Glomerular endothelial cell (primary cell): ENCODE measurements at places on chromosomes 4 and X.

- DNase-seq, result no peak
These were observed 659.8 kb upstream of the MAGEB2 start for GRCh38 chrX:29555465-29556091.

DNA sequence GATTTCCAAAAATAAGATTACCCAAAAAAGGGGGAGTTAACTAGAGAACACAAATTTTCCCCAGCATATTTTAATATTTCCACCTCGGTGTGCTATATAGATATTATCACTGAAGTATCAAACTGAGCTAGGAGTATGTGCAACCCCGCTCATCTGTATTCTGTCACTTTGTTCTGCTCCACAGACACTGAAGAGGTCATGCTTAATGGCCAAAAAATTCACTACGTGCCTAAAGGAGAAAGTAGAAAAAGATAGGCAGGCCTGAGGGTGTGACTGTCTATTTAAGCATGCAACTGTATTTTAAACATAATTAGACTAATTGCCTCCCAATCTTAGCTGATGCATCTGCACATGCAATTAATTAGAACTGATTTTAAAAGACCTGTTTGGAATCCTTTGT lies 24.5 kb downstream of the SH3RF1 start:
- DNase-seq, result no peak

- no peak for DNase-seq
These were observed 9.9 kb downstream of the CENPVL3 start for GRCh38 chrX:51608766-51609165.

DNA sequence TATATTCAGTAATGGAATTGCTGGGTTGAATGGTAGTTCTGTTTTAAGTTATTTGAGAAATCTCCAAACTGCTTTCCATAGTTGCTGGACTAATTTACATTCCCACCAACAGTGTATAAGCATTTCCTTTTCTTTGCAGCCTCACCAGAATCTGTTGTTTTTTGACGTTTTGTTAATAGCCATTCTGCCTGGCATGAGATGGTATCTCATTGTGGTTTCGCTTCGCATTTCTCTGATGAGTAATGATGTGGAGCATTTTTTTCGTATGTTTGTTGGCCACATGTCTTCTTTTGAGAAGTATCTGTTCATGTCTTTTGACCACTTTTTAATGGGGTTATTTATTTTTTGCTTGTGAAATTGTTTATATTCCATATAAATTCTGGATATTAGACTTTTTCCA lies 13.6 kb upstream of the MAGED4B start:
- DNase-seq, result no peak

DNA sequence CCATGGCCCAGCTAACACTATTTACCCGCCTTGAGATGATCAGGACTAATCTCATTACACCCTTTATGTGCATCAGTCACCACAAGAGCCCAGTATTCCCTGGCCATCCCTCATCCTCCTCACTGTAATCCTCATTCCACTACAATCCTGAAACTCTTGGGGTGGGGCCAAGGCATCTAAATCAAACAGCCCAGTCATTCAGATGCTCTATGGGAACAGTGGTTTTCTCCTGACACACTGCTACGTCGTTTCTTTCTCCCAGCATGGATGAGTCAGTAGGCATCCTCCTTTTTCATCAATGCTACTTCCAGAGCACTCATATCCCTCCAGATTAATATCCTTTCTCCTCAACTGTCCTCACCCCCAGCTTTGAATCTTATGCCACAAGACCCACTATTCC lies 5.6 kb downstream of the SDAD1 start:
- DNase-seq, result no peak

GRCh38 chr4:27081675-27082586 lies 221.3 kb downstream of the STIM2 start:
- no peak for DNase-seq

DNA sequence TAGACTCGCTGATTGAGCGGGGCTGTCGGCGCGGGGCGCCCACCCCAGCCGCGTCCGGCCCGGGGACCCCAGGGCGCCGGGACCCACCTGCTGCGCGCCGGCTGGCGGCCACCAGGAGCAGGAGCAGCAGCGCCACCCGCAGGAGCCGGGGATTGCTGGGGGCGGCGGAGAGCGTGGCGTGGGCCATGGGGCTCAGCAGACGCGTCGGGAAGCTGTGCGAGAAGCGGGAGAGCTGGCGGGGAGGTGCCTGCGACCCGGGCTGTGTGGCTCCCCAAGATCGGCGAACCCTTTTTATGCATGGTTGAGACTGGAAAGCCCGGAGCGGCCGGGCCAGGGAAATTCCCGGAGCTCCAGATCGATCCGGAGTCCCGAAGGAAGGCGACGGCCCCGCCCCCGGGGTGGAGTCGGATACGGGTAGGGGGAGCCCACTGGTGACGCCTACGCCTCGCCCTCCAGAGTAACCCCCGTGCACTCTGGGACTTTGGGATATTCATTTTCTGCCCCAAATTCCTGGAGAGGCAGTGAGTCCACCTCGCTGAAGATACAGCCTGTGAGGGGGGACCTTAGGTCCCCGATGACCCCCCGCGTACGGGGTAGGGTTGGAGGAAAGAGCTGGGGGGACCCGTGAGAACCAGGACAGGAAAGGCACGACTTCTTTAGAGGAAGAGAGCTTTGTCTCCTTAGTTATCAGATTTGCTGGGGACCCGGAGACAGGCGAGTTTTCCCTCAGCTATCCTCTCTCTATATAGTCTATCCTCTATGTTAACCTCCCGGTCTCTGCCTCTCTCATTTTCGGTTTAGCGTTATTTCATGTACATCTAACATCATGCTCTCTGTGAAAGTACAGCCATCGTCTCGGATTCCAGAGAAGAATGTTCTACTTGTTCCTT lies at the start of gene CXCL3:
CXCL3 (minus strand) TSS at position 265 of the 890 bp plus-strand sequence; CDS start at position 187, 78 bp downstream.
- DNase-seq, result no peak

- DNase-seq, result no peak
These were observed 9.0 kb downstream of the TSC22D3 start for GRCh38 chrX:107766470-107767150.

DNA sequence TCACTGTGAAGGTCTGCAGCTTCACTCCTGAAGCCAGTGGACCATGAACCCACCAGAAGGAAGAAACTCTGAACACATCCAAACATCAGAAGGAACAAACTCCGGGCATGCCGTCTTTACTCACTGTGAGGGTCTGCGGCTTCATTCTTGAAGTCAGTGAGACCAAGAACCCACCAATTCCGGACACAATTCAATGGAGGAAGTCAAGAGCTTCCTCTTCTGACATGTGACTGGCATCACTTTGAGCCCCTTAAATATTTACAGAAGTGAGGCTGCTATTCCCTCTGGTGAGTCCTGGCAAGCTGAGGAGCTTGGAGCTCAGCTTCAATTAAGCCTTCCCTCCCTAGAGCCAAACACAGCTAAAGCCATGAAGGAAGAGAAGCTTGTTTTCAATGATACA lies 103.5 kb upstream of the SRD5A3 start:
- DNase-seq, result no peak

DNA sequence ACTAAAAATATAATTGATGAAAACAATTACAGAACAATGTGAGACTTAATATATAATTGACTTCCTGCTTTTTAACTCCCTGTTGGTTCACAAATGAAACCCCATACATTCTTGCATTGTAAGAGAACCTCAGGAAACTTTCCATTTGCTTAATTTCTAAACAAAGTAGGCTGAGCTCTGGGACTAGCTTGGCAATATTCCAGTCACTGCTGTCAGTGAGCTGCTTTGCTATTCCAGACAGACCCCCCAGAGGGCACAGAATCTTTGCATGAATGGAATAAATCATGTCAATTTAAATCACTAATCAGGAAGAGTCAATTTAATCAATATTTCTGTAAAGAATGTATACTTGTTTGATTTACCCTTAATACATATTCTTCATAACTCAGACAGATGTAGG lies 110.6 kb downstream of the NEXMIF start:
- no peak for DNase-seq

DNA sequence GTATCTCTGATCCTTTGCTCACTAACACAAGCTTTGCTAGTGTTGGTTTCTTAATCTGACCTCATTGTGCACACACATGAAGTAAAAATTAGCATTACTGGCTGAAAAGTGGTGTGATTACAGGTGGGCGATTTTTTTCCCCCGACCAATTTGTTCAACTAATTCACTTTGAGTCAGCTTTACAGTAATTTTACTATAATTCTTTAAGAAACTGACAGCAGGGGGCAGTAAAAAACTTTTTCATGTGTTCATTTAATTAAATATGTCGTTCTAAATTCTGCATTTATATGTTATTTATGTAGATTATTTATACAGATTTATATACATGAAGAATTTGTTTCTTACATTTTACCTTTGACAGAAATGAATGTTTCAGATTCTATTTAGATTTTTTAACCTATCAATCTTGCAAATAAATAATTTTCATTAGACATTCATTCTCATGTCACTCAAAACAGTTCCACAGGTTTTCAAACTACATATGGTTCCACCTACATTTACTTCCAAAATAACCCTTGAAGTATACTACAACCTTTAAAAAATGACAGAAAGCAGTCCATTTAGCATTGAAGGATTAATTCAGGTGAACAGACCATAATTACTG lies 17.5 kb downstream of the PALLD start:
- no peak for DNase-seq

- no peak for DNase-seq
These were observed at the start of gene MID2 for GRCh38 chrX:107825698-107826237. Gene MID2, plus strand, starts transcription at chrX:107825866. Its CDS starts 561 bp downstream, at chrX:107826427.

DNA sequence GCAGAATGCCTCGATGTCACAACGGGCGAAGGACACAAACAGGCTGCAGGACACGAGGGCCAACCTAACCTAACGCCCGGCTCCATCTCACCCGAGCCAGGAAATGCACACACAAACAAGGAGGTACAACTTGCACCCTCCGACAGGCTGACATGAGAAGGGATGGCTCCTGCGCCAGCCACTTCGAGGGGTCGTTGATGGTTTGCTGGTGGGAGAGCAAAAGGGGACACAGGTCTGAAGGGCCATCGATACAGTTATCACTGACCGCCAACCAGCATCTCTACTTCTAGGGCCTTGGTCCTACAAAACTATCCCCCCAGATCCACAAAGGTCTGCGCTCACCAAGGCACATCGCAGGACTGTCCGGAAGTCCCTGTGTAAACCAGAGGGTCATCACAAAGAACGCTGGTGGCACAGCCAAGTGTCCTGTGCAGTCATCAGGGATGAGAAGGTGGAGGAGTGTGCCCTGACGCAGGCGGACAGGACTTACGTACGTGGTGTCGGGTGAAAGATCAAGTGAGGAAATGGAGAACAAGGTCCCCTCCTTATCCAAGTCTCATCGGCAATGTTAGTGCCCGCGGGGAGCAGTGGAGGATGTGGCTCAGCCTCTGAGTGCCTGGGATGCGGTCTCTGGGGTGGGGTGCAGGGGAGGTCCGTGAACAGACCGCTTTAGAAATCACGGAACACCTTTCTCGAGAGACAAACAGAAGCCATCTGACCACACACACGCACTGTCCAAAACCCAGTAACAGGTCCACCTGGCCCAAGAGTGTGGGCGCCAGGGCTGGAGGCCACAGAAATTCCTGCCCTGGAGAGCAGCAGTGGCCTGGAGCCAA lies 7.0 kb downstream of the MXD4 start:
- DNase-seq, result no peak

GRCh38 chr4:10095296-10095991 lies 21.2 kb downstream of the WDR1 start:
- no peak for DNase-seq

GRCh38 chr4:168522356-168522755 lies 25.5 kb downstream of the PALLD start:
- no peak for DNase-seq

DNA sequence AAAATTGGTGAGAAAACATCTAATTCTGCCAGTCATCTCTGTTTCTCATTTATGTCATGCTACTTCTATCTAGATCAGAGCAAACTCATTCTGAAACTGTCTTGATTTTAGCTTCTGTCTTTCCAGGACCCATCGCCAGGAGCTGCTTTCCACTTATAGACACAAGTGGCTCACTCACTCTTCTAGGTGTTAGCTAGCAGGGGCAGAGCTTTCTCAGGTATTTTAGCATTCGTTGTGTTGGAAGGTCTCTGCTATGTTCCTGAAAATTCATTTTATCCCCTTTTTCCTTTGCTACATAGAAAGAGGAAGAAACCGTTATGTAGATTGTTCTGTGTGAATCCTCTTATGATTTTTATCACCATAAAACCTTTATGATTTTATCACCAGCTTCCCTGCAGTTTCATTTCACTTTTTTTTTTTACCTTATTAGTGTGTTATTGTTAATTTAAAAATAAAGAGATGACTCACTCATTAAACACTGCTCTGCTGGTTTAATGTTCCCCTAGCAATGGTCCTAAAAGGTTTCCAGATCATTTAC lies 246.6 kb upstream of the AADAT start:
- no peak for DNase-seq

DNA sequence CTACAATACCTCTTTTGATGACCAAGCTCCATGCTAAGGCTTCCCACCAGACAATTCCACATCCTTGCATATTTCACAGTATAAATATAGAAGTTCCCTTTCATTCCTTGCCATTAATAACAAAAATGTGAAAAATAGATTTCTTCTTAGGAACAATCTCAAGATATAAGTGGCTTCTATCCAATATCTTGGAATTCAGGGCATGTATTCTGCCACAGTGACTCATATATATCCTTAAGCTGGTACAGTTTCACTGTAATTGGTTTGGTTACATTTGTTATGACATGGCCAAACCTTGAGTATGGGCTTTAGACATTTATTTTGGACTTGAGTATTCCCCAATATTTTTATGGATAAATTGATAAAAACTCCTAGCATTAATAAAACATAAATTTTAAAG lies 181.7 kb upstream of the DDX53 start:
- no peak for DNase-seq

DNA sequence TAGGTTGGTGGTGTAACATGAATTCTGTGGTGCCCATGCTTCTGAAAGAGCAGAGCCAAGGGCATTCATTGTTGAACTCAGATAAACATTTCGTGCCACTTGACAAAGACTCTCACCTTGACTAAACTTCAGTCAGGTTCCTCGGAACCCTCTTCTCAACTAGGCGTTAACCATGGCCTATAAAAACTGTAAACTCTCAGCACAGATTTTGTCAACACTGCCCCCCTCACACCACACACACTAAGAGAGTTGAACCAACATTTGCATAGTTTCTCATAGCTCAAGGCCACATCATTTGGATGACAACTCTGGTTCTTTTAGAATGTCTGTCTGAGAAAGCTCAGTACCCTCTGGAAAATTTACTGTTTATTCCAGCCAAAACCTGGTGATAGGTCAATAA lies 28.1 kb downstream of the CASP6 start:
- no peak for DNase-seq

DNA sequence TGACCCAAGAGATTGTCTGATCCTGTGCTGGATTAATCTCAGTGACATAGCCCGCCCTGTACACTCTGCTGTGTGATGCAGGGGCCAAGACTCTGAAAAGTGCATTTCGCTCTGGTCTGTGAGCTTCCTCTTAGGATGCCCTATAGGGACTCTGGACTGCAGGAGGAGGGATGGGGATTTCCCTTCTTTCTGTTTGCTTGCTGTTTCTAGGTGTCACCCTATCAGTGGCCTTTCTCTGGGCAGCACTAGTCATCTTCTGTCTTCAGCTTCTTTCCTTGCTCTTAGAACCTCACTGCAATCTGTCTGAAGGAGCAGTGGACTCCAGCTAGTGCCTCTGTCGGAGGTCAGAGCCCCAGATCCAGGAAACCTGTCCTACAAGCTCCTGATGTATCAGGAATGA lies 34.5 kb upstream of the SCRG1 start:
- DNase-seq, result no peak
